ENCODE measurements at places on chromosomes 3 and 15.

DNA sequence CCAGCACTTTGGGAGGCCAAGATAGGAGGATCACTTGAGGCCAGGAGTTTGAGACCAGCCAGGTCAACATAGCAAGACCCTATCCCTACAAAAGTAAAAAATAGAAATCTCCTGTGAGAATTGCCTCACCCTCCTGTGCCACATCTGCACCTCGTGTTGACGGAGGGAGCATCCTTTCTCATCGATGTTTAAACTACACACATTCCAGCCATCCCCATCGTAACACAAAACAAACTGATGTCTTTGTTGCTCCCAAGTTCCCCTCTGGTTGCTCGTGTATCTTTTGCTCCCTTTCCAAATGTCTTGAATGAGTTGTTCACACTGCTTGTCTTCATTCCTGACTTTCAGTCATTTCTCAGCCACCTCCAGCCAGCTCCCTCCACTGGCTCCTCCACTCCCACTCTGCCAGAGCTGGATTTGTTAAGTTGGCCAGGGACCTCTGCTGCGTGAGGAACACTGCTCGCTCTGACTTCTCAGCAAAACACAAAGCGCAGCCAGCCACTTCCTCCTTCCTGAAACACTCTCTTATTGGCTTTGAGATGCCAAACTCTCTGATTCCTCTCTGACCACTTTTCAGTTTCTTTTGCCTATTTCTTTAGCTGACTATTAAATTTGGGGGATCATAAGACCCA is 53.6 kb upstream of the ATP13A3 start:
- no peak for DNase-seq

GRCh38 chr15:74432271-74432967 is 1.3 kb downstream of the SEMA7A start:
- no peak for DNase-seq

GRCh38 chr3:84960581-84960980 is 1.8 kb downstream of the CADM2 start:
- DNase-seq, result no peak

GRCh38 chr3:185711255-185711870 is 113.5 kb downstream of the IGF2BP2 start:
- no peak for DNase-seq

GRCh38 chr3:39848365-39848764 is 39.0 kb downstream of the MYRIP start:
- no peak for DNase-seq

DNA sequence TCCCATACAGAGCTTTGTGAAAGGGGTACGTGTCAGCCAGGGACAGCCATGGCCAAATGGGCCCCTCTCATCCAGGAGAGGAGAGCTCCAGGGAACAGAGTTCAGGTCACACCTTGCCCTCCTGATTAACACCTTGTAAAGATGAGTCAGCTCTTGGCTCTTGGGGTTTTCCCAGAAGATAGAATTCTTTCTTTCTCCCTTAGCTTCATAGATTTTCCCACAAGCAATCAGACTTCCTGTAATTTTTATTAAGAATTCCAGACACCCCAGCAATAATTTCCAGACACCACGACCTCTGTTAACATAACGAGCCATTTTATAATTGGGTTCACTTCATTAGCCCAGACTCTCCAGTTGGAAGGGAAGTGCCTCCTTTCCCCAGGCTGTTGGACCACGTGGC is 86.4 kb downstream of the LRTM1 start:
- no peak for DNase-seq

DNA sequence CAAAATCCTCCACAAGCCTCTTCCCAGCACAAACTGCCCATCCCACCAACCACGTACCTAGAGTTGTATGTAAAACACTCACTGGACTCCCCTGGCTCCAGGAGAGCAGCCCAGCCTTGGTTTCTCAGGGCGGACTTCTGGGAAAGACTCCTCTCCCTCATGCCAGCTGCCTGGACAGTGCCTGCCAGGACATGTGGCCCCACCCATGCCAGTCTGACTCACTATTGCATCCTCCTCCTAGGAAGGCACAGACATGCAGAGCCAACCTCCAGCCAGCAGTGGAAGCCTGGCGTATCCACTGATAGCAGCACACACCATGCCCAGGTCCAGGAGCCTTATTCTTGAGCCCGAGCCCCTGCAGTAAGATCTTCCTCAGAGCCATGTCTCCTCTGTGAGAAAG is 8.6 kb downstream of the PKM start:
- no peak for DNase-seq

- no peak for DNase-seq
These were observed 48.2 kb downstream of the ZNF148 start for GRCh38 chr3:125326957-125327356.

DNA sequence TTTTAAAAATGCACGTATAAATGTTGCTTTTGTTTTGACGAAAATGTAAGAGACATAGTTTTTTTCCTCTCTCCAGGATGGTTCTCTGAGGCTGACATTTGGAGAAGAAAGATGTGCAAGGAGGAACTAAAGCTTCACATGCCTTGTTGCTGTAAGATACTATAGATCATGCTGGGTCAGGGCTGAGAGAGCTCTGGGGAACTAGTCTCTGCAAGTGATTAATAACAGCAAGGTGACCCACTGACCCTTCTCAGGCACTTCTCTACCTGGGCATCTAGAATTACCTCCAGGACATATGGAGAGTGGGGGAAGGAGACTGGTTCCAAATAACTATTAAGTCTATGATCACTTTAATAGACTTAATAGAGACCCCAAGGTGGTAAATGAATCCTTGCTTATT is 246.0 kb downstream of the KBTBD8 start:
- no peak for DNase-seq

- DNase-seq, result no peak
These were observed 877.8 kb downstream of the TUSC7 start for GRCh38 chr3:117587416-117587815.

GRCh38 chr3:179447251-179447650 is 4.0 kb downstream of the GNB4 start:
- no peak for DNase-seq

- DNase-seq, result no peak
These were observed 1.2 kb downstream of the ALDH1A2 start for GRCh38 chr15:58064082-58064979.

GRCh38 chr3:113252553-113252952 is 41.2 kb downstream of the BOC start:
- no peak for DNase-seq

DNA sequence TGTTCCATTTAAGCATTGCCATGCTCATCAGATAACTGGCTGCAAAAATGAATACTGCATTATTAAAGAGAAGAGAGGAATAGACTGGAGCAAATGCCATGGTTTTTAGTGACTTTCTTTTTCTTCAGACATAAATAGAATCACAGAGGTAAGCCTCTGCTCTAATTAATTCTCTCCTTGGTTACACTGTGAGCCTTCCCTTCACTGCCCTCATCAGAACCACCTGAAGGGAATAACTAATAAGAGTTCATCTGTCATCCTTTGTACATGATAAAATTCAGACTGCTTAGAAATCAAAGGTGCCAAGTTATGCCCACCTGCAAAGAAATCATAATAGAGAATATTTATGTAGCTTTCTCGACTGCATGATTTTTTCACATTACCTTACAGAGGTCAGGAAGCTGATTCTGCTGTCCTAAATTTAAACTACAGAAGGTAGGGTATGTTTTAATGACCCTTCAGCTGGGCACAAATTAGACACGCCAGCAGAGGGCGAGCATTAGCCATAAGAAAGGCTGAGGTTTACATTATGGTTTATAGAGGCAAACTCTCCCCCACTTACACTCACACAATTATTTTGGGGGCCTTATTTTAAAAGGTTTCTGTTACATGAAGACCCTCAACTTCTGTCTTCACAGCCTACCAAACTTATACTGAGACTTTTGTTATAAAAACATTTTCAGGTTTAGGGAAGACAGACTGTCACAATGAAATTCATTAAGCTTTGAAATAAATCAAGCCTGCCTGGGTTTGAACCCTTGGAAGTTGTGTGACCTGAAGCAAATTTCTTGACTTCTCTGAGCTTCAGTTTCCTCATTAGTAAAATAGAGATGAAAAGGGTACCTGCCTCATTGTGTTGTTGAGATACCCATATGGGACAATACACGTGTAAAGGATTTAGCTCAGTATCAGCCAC is 15.3 kb upstream of the UNC13C start:
- DNase-seq, result no peak

GRCh38 chr3:32303977-32304881 is 65.7 kb downstream of the CMTM8 start:
- DNase-seq, result no peak

DNA sequence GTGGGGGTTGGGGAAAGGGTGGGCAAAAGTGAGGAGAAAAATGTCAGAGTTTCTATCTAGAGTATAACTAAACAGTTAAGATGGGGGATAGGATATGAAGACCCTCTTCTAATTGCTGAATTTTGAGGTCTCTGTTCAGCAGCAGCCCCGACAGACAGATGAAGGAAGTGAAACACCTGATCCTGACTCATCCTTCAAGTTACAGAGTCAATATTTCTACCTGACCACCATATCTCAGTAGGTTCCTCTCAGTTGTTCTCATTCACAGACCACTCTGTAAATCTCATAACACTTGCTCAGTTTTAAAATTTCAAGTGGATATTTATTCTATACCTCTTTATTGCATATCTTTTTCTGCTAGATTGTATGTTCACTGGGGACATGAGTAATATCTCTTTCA is 69.5 kb downstream of the CCDC54 start:
- no peak for DNase-seq

- DNase-seq, result no peak
These were observed 2.7 kb downstream of the MSL2 start for GRCh38 chr3:136193278-136194054.

- DNase-seq, result no peak
These were observed 391.4 kb upstream of the FRG2C start for GRCh38 chr3:75272691-75273090.

DNA sequence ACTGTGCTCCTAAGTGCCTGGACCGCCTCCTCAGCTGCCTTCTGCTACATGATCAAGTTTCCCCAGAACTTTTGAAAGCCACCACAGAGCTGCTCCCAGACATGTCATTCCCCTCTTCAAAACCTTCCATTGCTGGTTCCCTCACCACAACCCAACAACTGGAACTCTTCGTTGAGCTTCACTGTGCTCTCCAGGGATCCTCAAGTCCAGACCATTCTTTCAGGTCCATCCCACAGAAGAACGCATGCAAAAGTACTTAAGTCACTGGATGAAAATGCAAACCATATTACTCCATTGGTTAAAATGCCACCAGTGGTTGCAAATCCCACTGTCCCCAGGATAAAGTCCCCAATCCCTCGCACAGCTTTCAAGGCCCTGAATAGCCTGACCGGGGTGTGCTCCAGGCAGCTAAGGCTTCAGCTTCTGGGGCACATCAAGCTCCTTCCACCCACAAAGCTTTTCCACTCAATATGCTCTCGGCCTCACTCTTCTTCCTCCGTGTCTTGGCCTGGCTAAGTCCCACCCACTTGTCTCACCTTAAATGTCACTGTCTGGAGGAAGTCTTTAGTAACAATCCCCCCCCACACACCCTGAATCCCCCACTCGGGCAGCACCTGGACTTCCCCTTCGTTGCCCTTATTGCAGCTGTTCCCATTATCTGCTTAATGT is 84.8 kb downstream of the XXYLT1 start:
- DNase-seq, result no peak

- no peak for DNase-seq
These were observed 34.0 kb downstream of the PCSK6 start for GRCh38 chr15:101455291-101456025.

- DNase-seq, result no peak
These were observed 36.0 kb downstream of the MCF2L2 start for GRCh38 chr3:183392186-183393034.

DNA sequence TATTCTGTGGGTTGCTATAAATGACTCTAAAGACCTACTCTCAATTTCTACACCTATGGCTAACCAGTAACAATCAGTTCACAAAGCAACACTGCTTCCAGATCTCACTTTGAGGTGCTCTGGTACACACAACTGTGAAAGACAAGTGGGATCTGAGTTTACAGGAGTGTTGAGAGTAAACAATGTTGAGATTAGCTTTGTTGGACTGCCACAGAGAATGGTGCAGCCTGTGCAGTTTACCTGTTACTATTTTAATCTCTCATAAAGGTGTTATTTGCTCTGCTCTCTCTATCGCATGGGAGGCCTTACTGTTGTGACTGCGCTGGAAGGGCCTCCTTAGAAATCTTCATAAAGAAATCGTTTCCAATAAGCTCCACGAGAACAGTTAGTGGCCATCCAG is 112.0 kb downstream of the SOX2 start:
- DNase-seq, result no peak

GRCh38 chr3:149460117-149460516 is 14.4 kb upstream of the TM4SF4 start:
- no peak for DNase-seq

DNA sequence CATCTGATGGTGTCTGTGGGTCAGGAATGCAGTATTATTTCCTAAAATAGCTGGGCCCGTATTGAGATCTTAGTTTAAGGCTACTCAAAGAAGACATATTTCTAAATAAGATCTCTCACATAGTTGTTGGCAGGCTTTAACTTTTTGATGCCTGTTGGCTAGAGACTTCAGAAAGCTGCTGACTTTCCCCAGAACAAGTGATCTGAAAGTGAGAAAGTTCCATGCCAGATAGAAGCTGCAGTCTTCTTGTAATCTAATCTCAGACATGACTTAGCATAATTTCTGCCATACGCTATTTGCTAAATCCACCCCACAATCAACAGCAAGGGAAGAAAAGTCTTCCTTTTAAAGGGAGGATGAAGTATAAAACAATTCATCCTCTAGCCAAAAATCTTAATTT is 867.1 kb downstream of the IGSF11 start:
- no peak for DNase-seq

DNA sequence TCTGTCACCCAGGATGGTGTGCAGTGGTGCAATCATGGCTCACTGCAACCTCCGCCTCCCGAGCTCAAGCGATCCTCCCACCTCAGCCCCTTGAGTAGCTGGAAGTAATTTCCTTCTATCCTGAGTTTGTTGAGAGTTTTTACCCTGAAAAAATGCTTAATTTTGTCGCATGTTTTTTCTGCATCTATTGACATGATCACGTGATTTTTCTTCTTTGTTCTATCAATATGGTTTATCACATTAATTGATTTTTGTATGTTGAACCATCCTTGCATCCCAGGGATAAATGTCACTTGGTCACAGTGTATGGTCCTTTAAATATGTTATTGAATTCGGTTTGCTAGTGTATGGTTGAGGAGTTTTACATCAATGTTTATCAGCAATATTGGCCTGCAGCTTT is 11.9 kb upstream of the OR5K4 start:
- DNase-seq, result no peak

DNA sequence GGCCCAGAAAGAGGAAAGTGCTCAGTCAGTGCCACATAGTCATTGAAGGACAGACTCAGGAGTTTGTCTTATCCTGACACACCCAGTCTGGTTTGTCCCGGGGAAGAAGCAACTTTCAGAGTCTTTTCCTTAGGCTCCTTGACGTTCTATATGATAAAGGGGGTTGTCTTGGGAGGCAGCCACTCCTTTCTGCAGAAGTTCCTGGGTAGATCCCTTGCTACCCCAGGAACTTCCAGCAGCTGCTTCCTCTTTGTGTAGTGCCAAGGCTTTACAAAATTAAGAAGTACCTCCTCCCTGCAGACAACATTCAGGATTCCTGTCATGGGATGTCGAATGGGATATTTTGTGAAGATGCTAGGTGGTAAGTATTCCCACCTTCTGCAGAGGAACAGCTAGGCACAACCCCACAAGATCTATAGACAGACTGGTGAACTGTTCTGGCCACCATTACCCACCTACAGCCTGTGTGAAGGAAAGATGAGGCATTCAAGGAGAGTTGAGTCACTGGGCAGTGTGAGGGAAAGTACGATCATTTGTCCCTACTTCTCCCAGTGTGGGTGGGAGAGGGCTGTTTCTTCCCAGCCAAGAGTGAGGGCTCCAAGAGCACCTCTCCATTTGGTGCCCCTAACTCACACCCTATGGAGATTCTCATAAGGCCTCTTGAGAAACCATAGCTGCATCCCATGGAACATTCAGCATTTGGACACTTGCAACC is 11.3 kb downstream of the TMEM266 start:
- no peak for DNase-seq

- DNase-seq, result no peak
These were observed 35.8 kb downstream of the ZNF710 start for GRCh38 chr15:90036806-90037510.
